ENCODE measurements at places on chromosomes 4 and X. TPM values are rescaled to one million over a fixed set of nuclear protein-coding genes. Genes with fewer than 3 reads are reported as not detected.

The TLR10 gene
- total RNA-seq = not detected

DNA sequence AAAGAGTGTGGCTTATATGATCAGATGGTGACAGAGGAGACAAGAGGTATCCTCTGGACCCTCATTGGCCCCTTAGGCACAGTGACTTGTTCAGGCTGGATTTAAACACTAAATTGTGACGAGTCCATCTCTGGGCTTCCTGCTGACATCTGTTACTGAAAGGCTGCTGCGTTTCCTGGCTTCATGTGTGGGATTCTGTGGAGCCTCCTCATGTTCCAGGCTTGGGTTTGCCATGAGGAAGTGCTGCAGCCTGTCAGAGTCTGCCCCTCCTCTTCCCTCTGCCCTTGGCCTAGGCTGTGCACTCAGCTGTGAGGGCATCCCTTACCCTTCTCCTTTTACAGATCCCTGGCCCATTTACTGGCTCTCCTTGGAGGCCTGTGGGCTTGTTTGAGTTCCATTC lies 159.1 kb upstream of the TTC29 start:
- no peaks in the 10 kb centered on the region for H3K27me3 ChIP-seq
- no peak overlapping the region for H3K27ac ChIP-seq
- no peaks in the 10 kb centered on the region for H3K36me3 ChIP-seq
- no peak for DNase-seq
- no peak overlapping the region for H3K4me3 ChIP-seq
- H3K4me1 ChIP-seq = no peaks in the 10 kb centered on the region

DNA sequence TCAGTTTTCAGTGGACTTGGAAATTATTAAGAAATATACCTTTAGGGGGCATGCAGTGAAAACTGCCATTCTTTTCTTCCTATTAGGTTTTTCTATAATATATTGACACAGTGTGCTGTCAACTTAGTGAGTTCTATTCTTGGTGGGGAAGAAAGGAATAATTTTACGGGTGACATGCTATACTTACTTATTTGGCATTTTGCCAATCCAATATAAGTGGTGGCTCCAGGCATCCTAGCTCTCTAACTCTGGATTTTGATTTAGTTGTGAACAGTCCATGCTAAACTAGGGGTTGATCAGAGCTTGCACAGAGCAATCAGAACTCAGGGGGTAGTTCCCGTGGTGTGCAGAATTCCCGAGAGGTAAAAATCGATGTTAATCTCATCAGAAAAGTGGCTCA lies 277.7 kb upstream of the FTHL17 start:
- no peaks in the 10 kb centered on the region for H3K36me3 ChIP-seq
- no peak overlapping the region for H3K27ac ChIP-seq
- H3K4me1 ChIP-seq = peaks cover 3% of the 10 kb centered on the region
- no peak overlapping the region for H3K4me3 ChIP-seq
- DNase-seq = no peak

DNA sequence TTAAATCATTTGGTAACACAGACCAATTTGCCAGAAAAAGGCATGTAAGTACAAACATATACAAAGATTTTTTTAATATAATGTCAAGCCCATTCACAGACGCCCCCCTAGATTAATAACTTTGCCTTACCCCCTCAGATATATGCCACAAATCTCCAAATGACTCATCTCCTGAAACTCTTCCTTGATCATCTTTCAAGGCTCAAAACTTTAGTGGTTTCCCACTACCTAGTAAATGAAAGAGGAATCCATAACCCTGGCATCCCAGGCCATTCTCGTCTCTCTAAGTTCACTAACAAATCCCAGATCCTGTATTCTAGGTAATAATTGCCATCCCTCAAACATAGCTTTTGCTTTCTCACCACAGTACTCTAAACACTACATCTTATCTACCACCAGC lies 61.9 kb downstream of the PRSS12 start:
- H3K4me3 ChIP-seq = no peak overlapping the region
- peaks cover 4% of the 10 kb centered on the region for H3K4me1 ChIP-seq
- no peaks in the 10 kb centered on the region for H3K36me3 ChIP-seq

- DNase-seq = no peak
- no peak overlapping the region for H3K27ac ChIP-seq
- H3K4me3 ChIP-seq = no peak overlapping the region
Observed at GRCh38 chrX:118983513-118983912, 9.1 kb downstream of the LONRF3 start.

- H3K36me3 ChIP-seq = no peaks in the 10 kb centered on the region
- no peak for DNase-seq
- H3K4me1 ChIP-seq = no peaks in the 10 kb centered on the region
- no peaks in the 10 kb centered on the region for H3K27me3 ChIP-seq
Observed at GRCh38 chr4:31784558-31784957, 1064.4 kb downstream of the PCDH7 start.
